Renal pelvis (tissue), 12 donors: ENCODE measurements at places on chromosomes 6 and 20. TPM values are rescaled to one million over a fixed set of nuclear protein-coding genes. Genes with fewer than 3 reads are reported as not detected.

GRCh38 chr6:16363749-16364148 is 125.4 kb downstream of the GMPR start:
- DNase-seq = no peak

ADAM33 gene
- polyA plus RNA-seq = 11.3 TPM

WFDC10B gene
- polyA plus RNA-seq = not detected

- no peak for DNase-seq
These were observed 5.2 kb downstream of the BCAS4 start for GRCh38 chr20:50799890-50800550.

DNA sequence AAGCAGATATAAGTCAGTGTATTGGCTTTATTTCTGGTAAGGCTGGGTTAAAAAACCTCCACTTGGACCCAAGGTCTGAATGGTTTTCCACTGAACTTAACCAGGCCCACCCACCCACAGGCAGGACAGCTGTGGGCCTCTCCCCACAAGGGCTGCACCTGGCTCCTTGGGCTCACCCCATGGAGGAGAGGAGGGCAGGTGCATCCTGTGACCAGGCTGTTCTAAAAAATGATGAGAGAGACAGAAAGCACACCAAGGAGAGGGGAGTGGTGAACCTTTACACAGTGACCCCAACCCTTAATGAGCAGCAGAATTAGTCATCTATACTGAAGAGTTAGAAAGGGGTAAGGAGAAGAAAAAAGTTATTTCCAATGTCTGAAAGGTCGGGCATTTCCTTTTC is 34.5 kb upstream of the DUSP22 start:
- DNase-seq = no peak

GJA10 gene
- polyA plus RNA-seq = not detected

DNA sequence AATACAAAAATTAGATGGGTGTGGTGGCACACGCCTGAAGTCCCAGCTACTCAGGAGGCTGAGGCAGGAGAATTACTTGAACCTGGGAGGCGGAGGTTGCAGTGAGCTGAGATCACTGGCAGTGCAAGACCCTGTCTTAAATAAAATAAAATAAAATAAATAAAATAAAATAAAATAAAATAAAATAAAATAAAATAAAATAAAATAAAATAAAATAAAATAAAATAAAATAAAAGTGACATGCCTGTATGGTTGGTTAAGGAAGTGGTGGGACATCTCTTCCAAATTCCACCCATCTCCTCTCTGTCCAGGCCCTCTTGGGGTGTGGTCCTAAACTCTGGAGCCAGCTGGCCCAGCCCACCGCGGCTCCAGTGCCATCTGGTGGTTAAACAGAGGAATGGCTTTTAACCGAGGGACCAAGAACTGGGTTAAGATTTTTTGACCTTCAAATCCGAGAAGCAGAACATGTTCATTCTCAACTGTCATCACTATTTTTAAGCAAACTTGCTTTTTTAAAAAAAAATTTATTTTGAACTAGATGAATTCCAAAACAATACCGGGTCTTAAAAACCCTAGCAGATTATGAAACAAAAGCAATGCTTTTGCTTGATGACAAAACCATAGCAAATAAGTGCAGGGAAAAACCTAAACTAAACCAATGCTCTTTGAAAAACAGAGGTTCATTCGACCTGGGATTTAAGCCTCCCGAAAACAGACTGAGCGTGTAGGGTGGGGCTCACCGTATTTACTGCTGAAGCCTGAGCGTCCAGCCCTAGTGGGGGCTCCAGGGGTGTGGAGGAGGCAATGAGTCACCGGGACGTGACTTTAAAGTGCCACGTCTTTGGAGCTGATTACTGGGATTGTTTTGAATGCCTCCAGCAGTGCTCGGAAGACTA is 68.8 kb downstream of the CDC5L start:
- DNase-seq = no peak

- no peak for DNase-seq
These were observed 10.8 kb downstream of the HECA start for GRCh38 chr6:139145661-139146060.

C6orf52 gene
- polyA plus RNA-seq = 3.4 TPM

DNA sequence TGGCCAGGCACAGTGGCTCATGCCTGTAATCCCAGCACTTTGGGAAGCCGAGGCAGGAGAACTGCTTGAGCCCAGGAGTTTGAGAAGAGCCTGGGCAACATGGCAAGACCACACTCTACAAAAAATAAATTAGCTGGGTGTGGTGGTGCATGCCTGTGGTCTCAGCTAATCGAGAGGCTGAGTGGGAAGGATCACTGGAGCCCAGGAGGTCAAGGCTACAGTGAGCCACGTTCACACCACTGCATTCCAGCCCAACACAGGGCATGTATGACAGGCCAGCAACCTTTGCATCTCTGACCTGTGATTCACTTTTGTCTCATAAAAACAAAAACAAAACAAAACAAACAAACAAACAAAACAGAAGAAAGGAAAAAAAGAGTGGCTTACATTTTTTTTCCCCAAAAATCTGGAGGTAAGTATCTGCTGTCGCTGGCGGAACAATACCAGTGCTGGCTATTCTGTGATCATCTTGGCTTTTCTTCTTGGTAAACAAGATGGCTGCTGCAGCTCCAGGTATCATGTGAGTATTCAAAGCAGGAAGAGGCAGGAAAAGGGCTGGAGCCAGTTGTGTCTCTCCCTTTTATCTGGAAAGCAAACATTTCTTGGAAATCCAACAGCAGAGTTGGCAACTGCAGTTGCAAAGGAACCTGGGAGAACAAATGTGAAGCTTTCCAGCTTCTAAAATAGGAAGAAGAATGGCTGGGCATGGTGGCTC is 40.4 kb upstream of the ZMYND8 start:
- no peak for DNase-seq

ZSWIM1 gene
- polyA plus RNA-seq = 16.6 TPM

HCRTR2 gene
- not detected for polyA plus RNA-seq
